ENCODE measurements at places on chromosomes 4 and X. TPM values are rescaled to one million over a fixed set of nuclear protein-coding genes. Genes with fewer than 3 reads are reported as not detected.

DNA sequence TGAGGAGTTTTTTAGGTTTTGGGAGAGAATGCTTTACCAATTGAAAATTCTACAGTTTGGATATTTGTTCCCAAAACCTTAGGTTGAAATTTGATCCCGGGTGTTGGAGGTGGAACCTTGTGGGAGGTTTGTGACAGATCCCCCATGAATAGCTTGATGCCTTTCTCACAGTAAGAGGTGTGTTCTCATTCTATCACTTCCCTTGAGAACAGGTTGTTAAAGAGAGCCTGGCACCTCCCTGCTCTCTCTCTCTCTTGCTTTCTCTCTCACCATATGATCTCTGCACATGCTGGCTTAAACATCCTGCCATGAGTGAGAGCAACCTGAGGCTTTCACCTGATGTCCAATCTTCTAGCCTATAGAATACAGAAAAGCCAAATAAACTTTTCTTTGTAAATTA lies 1475.5 kb upstream of the AGA start:
- DNase-seq: no peak

- no peak for DNase-seq
Measured at GRCh38 chr4:132767901-132768300, 381.2 kb upstream of the PCDH10 start.

DNA sequence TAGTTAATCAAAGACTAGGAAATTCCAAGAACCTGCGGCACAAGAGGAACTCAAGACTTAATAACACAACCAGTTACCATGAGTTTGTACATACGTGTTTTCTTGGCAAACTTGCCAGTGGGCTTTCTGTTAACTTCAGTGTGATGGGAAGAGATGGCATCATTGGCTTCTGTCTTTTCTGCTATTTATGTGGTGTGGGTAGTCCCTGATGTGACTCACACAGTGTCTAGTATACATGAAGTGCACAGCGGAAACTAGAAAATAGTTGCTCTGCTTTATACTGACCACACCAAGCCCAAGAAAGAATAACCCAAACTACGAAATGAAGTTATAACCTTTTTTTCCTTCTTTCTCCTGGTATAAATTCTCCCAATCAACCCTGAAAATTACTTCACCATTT lies 24.5 kb downstream of the DAPP1 start:
- no peak for DNase-seq

DNA sequence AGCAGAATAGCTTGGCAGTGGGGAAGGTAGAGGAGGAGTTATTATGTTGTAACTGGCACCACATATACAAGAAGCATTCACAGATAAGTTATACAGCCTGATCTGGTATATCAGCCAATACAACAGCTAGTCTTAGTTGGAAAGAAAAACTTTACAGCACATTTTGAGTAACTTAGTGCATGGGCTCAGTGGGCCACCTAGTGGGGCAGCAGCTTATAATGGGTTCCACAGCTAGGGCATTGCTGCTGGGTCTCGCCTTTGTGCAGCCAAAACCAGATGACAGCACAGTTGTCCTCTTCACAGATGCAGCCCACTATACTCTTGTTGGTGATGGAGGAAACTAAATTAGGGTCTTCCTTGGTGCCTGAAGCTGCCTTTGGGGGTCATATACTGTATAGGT lies 448.1 kb upstream of the RASGEF1B start:
- DNase-seq: no peak

Gene F9
- total RNA-seq: not detected

Gene MTMR8
- total RNA-seq: 0.12 TPM

DNA sequence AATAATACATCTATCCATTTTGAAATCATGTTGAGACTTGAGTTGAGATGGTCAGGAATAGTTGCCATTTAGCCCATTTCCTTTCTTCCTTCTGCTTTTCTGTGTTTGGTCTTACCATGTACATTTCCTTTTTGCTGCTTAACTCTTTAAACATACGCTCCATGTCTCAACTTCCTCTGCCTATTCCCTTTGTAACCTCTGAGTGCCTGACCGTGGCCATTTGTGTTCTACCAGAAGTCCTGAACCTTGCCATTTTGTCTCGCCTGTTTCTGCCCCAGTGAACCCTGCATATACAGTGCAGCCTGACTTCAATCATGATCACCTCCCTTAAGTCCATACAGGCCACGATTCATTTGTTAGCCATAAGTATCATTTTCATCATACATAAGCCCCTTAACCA lies 169.0 kb downstream of the RAPGEF2 start:
- no peak for DNase-seq

Measured in epithelial cell of proximal tubule (primary cell).